ENCODE measurements at places on chromosomes 11 and 22.

- DNase-seq = no peak
These were observed 275.4 kb upstream of the MPPED2 start for GRCh38 chr11:30861531-30861930.

DNA sequence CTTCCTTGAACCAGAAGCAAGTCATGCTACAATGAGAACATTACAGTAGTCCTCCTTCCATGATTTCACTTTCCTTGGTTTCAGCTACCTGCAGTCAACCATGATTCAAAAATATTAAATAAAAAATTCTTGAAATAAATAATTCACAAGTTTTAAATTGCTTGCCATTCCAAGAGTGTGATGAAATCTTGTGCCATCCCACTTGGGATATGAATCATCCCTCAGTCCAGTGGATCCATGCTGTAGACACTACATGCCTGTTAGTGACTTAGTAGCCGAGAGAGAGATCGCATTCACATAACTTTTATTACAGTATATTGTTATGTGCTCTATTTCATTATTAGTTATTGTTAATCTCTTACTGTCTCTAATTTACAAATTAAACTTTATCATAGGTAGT is 6.0 kb downstream of the HOATZ start:
- no peak for DNase-seq

GRCh38 chr11:9753021-9753420 is 89.1 kb downstream of the SWAP70 start:
- DNase-seq = peak; percentile 30

- no peak for DNase-seq
These were observed 17.9 kb downstream of the POLR3H start for GRCh38 chr22:41526226-41526829.

GRCh38 chr11:68436162-68436888 is 24.2 kb upstream of the PPP6R3 start:
- DNase-seq = no peak

DNA sequence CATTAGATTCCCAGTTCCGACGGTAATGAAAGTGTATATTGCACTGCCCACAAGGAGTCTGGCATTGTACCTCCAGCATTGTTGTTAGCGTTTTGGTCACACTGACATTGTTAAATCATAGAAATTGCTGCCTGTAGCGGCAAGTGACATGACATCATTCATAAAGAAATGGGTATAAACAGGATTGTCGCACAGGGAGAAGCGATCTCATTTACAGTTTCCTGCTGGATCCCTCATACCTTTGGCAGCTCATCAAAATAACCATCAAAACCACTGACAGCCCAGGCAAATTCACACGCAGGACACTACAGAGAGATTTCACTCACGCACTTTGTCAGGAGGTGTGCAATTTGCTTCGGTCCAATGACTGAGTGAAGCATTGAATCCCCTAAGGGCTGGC is 3.5 kb downstream of the HTR3B start:
- no peak for DNase-seq

- DNase-seq = no peak
These were observed 80.9 kb upstream of the WNT11 start for GRCh38 chr11:76287227-76287626.

DNA sequence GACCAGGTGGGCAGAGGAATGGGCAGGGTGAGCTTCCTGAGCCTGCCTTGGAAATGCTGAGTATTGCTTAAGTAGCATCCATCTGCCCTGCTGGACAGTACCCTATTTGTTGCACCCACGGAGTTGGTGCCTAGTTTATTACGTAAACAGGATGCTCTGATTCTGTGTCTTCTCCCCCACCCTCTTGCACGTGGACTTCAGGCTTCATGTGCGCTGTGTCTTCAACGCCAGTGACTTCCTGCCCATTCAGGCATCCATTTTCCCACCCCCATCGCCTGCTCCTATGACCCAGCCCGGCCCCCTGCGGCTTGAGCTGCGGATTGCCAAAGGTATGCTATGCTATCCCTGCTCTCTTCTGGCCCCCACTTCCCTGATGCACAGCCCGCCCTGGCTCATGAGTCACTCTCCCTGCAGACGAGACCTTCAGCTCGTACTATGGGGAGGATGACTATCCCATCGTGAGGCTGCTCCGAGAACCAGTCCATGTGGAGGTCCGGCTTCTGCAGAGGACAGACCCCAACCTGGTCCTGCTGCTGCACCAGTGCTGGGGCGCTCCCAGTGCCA is 5.7 kb downstream of the ZP1 start:
- no peak for DNase-seq

DNA sequence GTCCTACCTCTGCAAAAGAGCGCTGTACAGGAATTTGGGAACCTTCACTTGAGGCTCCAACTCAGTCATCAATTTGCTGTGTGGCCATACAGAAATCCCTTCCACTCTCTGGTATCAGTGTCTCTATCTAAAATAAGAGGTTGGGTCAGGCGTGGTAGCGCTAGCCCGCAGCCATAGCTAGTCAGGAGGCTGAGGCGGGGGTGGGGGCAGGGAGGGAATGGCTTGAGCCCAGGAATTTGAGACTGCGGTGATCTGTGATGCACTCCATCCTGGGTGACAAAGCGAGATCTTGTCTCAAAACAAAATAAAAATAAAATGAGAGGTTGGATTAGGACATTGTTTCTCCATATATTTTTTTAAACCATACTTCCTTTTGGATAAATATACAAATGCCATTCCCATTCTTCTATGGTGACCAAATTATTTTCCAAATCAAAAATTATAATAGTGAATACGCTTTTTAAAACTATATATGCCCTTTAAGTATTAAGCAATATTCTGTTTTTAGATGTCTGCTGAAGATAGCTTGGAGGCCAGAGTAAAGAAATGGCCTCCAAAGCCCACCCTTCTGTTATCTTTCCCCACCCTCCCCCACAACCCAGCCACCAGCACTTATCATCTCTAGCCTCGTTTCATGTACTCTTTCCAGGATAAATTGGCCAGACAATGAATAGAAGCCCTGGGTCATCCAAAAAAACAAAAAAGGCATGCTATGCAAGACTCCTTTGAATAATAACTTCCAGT is 87.2 kb downstream of the PLEKHA7 start:
- no peak for DNase-seq

GRCh38 chr11:19472679-19473078 is 231.9 kb upstream of the E2F8 start:
- DNase-seq = no peak

DNA sequence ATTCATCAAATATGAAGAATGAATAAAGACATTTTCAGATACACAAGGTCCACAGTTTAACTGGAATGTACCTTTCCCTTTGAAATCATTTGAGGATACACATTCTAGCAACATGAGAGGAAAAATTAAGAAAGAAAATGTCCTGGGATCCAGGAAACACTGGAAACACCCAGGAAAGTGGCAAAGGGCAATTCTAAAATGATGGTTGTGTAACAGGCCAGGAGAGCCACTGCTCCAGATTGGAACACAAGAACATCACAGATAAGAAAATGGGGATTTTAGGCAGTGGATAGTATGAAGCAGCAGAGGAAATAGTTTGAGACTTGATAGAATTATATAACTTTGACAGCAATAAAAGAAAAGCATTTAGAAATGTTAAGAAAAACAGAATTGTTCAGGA is 56.1 kb upstream of the GRIK4 start:
- no peak for DNase-seq

GRCh38 chr22:37147186-37147990 is 2.3 kb downstream of the IL2RB start:
- no peak for DNase-seq

DNA sequence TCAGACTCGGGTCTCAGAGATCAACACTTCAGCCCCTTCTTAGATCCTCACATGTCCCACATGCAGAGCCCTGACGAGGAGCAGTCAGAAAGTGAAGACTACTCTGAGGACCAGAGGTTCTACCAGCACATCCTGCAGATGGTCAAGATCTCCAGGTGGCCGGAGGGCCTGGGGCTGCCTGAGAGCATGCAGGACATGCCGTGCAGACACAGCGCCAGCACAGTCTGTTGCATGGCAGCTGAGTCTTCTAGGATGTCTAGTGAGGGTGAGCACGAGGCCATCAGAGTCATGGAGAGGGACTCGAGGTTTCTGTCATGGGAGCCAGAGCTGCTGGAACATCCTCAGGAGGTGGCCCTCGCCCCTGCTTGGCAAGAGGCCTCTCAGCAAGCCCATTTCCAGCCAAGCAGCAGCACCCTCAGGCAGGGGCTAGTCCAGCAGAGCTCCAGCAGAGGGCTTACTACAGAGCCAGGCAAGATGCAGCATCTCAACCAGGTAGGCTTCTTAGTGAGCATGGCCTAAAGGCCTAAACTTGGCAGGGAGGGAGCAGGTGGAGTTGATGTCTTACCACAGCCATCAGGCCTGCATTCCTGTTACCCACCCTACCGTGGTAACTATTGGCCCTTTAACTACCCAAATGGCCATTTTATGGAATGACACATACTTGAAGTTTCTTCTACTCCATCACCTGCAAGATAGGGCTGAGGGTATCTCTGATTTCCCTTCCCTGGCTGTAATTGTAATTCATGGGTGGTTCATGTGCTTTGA is 28.7 kb downstream of the CEP164 start:
- no peak for DNase-seq

DNA sequence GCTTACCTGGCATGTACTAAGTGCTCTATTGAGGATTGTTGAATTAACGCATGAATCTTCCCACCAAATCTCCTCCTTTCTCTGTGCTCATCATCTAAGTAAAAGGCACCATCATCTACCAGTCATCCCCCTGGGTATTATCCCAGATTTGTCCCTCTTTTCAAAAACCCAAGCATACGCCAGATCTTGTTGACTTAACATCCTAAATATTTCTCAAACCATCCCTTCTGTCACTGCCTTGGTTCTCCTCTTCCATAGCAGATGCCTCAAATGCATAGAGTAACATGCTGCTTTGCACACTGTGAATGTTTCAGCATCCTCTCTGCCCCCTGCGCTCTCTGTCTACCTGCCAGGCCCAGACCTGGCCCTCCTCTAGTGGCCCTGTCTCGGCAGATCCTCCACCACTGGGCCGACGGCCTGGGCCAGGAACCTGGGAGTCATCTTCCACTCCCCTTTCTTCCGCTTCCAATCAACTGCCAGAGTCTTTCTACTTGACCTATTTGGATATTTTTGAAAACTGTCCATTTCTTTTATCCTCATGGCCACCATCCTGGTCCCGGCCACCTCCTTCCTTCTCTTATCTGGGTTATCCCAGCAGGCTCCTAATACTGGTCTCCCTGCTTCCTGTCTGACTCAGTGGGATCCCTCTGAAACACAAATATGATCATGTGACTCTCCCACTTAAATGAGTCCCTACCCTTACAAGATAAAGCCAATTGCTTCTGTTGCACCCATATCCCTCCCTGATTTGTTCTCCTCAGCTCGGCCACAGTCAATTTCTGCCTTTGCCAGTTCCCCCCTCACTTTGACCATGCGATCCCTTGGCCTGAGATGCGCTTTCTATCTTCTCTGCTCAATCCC is 3.4 kb upstream of the TAB1 start:
- DNase-seq = no peak

GRCh38 chr22:19508024-19508776 is 16.0 kb downstream of the CLDN5 start:
- DNase-seq = no peak

GRCh38 chr11:46914910-46915309 is 3.4 kb downstream of the LRP4 start:
- DNase-seq = no peak

DNA sequence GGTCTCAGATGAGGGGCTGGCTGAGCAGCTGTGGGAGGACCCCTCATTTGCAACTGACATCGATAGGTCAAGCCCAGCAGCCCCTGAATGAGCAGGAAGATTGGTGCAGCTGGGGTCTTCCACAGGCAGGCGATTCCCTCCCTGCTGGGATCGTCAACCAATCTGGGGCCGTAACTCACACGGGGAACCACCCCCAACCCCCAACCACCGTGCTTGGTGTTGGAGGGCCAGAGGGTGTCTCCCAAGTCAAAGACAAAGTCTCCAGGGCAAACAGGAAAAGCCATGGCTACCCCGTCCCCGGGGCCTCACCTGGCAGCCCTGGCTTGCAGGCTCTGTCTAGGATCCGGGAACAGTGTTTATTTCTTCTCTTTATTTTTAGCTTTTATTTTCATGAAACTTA is 26.9 kb upstream of the SCUBE1 start:
- no peak for DNase-seq

DNA sequence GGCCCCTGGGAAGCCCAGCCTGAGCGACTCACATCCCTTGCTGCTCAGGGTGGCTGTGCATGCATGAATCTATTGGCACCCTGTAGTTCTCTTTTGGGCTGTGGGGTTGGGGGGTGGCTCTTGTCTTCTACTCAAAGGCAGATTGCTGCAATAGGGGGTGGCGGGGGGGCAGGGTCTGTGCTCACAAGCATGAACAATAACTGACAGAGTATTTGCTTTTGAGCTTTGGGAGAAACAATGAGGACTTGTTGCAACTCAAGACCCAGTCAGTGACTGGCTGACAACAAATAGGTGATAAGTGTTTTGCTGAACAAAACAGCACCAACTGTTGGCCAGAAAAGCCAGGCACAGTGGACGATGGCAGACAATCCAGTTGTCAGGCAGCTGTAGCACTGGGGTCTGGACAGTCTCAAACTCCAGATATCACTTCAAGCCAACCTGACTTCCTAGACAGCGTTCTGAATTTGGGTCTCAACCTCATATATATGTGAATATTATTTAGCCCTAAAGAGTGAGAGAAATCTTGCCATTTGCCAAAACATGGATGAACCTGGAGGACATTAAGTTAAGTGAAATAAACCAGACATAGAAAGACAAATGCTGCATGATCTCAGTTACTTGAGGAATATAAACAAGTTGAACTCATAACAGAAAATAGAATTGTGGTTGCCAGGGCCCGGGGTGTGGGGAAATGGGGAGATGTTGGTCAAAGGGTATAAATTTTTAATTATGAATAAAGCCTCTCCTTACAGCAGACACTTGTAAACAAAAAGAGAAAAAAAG is 61.7 kb downstream of the ME3 start:
- no peak for DNase-seq

DNA sequence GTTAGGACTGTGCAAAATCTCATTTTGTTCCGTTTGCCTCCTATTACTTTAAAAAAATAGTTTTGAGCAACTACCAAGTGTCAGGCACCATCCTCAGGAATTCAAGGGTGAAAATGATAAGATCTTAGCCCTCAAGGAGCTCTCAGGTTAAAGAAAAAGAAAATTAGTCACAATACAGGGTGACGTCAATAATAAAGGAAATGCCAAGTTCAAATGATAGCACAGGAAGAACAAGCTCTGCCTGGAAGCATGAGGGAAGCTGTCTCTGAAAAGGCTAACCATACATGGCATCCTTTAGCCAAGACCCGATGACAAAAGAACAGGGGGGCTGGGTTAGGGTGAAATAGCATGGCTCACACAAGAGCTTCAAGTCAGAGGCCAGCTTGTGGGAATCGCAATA is 11.1 kb upstream of the MPZL2 start:
- DNase-seq = no peak

DNA sequence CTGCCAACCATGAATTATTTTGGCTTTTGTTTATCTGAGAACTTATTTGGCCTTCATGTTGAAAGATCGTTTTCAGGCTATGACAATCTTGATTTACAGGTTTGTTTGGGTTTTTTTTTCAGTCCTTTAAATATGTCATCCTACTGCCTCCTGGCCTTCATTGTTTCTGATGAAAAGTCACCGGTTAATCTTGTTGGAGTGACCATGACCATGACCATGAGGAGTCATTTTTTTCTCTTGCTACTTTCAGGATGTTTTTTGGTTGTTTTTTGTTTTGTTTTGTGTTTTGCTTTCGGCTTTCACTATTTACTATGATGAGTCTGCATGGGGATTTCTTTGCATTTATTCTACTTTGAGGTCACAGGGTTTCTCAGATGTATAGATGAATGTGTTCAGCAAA is 81.6 kb downstream of the BRD1 start:
- no peak for DNase-seq

- DNase-seq = no peak
These were observed 53.5 kb downstream of the BBOX1 start for GRCh38 chr11:27094120-27094519.

GRCh38 chr11:107250017-107250416 is 207.6 kb downstream of the CWF19L2 start:
- DNase-seq = no peak

All from activated CD4-positive, alpha-beta T cell treated with anti-CD3 and anti-CD28 coated beads for 48 hours (primary cell).